ENCODE measurements at places on chromosomes 4 and X. TPM values are rescaled to one million over a fixed set of nuclear protein-coding genes. Genes with fewer than 3 reads are reported as not detected.

DNA sequence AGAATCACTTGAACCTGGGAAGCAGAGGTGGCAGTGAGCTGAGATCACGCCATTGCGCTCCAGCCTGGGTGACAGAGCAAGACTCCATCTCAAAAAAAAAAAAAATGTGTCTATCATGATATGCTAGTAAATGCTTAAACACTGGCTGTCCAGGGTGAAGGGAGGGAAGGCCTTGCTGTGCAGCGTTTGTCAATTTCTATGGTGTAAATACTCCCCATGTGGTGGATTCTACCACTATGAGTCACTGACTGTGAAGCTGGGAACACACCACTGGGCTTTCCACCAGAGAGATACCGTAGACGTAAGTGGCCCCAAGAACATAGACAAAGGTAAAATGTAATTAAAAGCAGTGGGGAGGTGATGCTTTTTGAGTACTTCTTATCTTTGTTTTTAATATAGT is 51.3 kb upstream of the LEF1 start:
- no peak for DNase-seq
- no peak overlapping the region for H3K4me3 ChIP-seq
- H3K4me1 ChIP-seq: no peaks in the 10 kb centered on the region
- no peaks in the 10 kb centered on the region for H3K36me3 ChIP-seq
- no peaks in the 10 kb centered on the region for H3K27me3 ChIP-seq

- H3K4me1 ChIP-seq: no peaks in the 10 kb centered on the region
- H3K4me3 ChIP-seq: no peak overlapping the region
These were observed 46.6 kb upstream of the FAM47C start for GRCh38 chrX:36961590-36961989.

The FGF16 gene
- not detected for total RNA-seq

DNA sequence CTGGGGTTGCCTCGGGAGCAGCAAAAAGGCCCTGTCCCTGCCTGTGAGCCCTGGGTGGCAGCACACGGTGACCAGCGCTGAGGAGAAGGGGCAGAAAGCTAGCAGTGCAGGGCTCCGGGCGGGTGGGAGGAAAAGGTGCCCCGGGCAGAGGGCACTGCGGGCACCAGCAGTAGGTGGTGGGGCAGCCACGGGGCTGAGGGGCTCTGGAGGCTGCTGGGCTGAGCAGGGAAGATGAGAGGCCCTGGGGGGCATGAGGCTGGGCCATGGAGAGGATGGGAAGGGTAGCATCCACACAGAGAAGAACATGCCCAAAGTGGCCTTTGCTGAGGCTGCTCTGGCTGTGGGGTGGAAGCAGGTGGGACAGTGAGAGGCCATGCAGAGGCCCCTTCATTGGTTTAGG is 67.5 kb upstream of the NKX1-1 start:
- no peak overlapping the region for H3K27ac ChIP-seq
- H3K4me1 ChIP-seq: no peaks in the 10 kb centered on the region
- no peak overlapping the region for H3K4me3 ChIP-seq
- no peaks in the 10 kb centered on the region for H3K27me3 ChIP-seq

GRCh38 chr4:36614011-36614410 is 332.6 kb downstream of the DTHD1 start:
- H3K4me1 ChIP-seq: no peaks in the 10 kb centered on the region
- no peak for DNase-seq
- no peaks in the 10 kb centered on the region for H3K36me3 ChIP-seq
- H3K27me3 ChIP-seq: no peaks in the 10 kb centered on the region
- H3K27ac ChIP-seq: no peak overlapping the region

The GAB1 gene
- 0.38 TPM for total RNA-seq

DNA sequence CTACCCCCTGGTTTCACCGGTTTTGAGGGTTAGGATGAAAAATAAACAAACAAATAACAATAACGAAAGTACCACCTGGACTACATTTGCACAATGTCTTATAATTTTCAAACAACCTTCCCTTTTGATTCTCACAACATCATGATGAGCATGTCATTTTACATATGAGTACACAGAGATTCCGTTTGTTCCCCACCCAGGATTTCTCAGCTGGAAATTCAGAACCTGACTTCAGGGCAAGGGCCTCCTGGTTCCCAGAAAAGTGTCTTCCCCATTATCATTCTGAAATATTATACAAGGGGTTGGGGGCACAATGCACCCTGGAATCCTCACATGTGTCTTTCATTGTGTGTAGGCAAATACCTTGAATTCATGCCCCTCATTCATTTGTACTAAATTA is 135.8 kb upstream of the NOCT start:
- no peak for DNase-seq
- H3K4me1 ChIP-seq: no peaks in the 10 kb centered on the region
- no peak overlapping the region for H3K4me3 ChIP-seq
- H3K36me3 ChIP-seq: no peaks in the 10 kb centered on the region
- no peak overlapping the region for H3K27ac ChIP-seq
- H3K27me3 ChIP-seq: no peaks in the 10 kb centered on the region

The SPANXA2 gene
- not detected for total RNA-seq

The PRSS12 gene
- total RNA-seq: not detected

The SULT1E1 gene
- not detected for total RNA-seq

DNA sequence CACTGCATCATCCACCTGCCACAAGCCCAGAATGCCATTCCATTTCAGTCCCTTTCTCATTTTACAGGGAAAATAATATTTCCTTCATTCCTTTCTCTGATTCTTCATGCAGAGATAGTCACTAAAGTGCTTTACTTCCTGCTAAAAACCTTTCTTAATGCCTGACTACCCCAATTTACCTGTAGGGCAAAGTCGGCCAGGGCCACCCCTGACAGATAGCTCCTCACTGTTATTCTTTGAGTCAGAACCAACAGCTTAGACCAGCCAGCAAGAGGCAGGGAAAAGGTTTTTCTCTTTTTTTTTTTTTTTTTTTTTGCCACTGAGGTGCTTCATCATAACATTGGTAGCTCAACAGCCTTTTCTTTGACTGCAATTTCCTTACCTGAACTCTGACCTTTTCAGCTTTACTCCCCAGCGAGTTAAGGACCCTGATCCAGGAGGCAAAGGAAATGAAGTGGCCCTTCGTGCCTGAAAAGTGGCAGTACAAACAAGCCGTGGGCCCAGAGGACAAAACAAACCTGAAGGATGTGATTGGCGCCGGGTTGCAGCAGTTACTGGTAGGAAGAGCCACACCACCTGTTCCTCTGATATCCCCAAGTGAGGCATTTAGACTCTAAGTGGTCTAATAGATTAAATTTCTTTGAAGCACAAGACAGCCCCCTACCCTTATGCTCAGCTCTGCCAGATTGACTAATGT is 85.0 kb downstream of the ALPK1 start:
- no peaks in the 10 kb centered on the region for H3K27me3 ChIP-seq
- no peak overlapping the region for H3K4me3 ChIP-seq
- no peaks in the 10 kb centered on the region for H3K4me1 ChIP-seq
- H3K27ac ChIP-seq: no peak overlapping the region
- DNase-seq: no peak
- no peaks in the 10 kb centered on the region for H3K36me3 ChIP-seq

GRCh38 chr4:112355662-112356061 is 58.5 kb downstream of the ALPK1 start:
- no peak for DNase-seq
- no peaks in the 10 kb centered on the region for H3K4me1 ChIP-seq
- peaks cover 2% of the 10 kb centered on the region for H3K27me3 ChIP-seq

- H3K27ac ChIP-seq: no peak overlapping the region
- no peaks in the 10 kb centered on the region for H3K4me1 ChIP-seq
- no peak overlapping the region for H3K4me3 ChIP-seq
- H3K27me3 ChIP-seq: no peaks in the 10 kb centered on the region
- no peak for DNase-seq
These were observed 202.6 kb downstream of the PCDH19 start for GRCh38 chrX:100207331-100208024.

GRCh38 chr4:153973942-153974341 is 185.1 kb upstream of the SFRP2 start:
- no peaks in the 10 kb centered on the region for H3K4me1 ChIP-seq
- no peak overlapping the region for H3K4me3 ChIP-seq
- H3K27ac ChIP-seq: no peak overlapping the region
- no peaks in the 10 kb centered on the region for H3K36me3 ChIP-seq

The FAM149A gene
- total RNA-seq: 1.2 TPM
